ENCODE measurements at places on chromosomes 6 and 20.

DNA sequence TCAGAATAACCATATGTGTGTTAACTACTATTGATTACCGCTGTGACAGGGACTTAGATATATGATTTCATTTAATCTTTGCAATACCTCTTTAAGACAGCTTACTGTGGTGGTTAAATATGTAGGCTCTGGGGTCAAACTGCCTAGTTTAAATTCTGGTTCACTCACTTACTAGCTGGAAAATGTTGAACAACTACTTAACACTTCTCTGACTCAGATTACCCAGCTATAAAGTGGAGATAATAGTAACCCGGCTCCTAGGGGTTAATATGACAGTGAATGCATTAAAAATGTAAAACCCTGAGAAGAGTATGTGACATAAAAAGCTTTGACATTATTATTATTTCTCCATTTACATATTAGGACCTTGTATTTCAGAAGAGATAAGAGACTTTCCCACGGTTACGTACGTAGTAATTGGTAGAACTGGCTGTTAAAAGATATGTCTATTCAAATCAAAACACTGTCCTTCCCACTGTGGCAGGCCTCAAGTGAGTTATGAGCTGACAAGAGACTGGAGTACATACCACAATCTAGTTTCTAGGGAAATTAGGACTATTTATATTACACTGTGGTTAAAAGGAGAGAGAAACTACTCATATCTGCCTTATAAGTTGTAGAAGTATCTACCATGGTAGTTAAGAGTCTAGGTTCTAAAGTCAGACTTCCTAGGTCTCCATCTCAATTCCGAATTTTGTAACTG is 4.4 kb upstream of the PLCB1 start:
- DNase-seq = no peak

DNA sequence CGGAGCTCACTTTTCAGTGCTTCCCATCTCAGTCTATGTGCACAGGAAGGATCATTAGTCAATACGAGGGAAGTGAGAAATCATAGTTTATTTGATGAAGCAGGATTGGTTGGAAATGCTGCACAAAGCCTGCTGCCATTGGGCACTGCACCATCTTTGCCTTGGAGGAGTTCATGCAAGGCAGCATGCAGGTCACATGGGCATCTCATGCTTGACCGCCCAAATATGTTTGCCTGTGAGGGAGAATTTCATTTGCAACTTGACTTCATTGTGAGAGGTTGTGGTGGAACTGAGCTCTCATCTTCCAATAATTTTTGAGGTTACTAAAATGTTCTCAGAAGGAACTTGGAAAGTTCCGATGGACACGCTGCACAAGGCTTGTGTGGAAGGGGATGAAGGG is 83.9 kb upstream of the SYNDIG1 start:
- no peak for DNase-seq

DNA sequence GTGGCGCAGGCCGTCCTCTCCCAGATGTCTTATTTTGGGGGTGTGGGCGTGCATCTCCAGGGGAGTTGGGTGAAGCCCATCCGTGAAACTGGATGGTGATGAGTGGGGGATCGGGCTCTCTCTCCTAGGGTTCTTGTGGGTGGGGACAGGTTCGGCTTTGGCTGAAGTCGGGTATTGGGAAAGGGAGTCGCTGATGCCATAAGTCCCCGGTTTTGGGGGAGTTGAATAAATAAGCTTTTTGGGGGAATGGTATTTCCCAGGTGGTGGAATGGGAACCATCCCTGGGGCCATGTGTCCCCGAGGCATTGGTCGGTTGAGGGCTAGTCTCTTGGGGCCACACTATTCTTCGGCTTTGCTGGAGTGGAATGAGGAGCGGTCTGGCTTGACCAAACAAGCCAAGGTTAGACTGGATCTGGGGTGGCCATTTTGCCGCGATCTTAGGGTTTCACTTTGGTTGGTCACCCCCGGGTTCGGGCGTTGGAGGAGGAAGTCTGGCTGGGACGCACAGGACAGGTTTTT is 481 bp downstream of the ZNF133 start:
- no peak for DNase-seq

- DNase-seq = no peak
These were observed 152.7 kb downstream of the MACROD2 start for GRCh38 chr20:14148042-14148441.

DNA sequence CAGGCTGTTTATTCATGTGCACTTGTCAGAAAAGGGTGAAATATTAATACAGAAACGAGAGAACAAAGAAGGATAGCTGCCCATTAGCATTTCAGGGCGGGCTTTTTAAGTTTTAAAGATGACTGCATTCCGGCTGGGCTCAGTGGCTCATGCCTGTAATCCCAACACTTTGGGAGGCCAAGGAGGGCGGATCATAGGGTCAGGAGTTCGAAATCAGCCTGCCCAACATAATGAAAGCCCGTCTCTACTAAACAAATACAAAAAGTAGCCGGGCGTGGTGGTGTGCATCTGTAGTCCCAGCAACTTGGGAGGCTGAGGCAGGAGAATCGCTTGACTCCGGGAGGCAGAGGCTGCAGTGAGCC is 130.5 kb downstream of the HFE start:
- no peak for DNase-seq

DNA sequence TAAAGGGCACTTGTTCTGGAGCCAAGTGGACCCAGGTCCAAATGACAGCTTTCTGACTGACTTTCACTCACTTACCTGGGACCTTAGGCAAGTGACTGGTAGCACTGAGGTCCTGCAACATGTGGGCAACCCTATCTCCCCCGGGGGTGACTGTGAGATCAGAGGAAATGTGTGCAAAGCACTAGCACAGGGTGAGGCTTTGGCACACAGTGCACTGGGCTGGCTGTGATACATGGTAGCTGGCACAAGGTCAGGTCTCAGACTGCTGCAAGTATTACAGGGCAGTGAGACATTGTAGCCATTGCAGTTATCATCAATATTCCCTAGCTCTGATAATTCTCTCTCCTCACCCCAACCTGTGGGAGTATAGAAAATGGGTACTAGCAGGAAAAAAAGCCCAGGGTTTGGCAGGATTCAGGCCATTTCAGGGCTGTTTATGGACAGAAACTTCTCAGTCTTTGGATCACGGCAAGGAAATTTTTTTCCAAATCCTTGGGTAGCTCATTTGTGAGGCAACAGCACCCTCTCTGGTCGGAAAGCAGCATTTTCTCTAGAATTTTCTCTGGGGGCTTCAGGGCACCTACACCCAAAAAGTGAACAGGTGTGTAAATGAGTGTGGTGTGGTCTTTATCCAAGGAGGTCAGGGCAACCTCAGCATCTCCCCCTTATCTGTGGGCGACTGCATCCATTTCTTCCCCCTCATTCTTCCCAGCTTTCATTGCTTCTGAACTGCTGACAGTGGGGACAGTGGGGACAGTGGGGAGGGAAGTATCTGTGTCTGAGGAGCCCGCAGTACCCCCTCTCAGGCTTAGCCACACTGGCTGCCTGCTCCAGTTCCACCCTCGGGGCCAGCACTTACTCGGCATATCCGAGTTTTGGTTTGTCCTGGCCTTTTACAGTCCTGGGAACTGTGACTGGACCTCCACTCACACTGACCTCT is 148.7 kb upstream of the PHACTR3 start:
- DNase-seq = no peak

- DNase-seq = no peak
These were observed 422.9 kb upstream of the CHD6 start for GRCh38 chr20:42041000-42041565.

DNA sequence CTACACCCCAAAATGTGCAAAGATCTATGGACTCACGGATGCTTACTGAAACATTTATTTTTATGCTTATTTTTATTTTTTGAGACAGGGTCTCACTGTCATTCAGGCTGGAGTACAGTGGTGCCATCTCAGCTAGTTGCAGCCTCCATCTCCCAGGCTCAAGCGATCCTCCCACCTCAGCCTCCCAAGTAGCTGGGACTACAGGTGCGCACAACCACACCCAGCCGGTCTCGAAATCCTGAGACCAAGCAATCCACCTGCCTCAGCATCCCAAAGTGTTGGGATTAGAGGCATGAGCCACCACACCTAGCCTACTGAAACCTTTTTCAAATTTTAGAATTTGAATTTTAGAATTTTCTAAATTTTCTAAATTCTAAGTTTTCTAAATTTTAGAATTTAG is 50.8 kb upstream of the IPCEF1 start:
- no peak for DNase-seq

DNA sequence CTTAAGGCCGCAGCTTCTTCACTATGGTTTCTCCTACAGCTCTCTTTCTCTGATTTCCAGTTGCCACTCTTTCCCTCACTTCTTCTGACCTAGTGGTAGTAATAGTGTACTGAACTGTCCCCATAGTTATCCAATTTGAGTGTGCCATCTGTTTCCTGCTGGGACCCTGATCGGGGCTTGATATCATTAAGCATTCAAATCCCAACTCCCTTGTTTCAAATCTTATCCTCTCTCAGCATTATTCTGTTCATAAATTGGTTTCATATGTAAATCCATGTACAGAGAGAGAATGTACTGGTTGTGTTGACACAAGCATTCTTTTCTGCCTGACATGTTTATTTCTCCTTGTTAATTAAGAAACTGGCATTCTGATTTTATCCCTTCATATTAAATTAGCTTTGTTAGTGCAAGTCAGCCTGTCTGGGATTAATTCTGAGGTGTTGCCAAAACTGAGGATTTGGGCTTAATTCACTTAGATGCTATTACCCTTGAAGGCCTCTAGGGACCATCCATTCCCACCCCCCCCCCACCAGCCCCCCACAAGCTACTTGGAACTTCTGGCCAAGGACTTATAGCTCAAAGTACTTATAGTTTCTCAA is 84.6 kb upstream of the PROKR2 start:
- DNase-seq = no peak

DNA sequence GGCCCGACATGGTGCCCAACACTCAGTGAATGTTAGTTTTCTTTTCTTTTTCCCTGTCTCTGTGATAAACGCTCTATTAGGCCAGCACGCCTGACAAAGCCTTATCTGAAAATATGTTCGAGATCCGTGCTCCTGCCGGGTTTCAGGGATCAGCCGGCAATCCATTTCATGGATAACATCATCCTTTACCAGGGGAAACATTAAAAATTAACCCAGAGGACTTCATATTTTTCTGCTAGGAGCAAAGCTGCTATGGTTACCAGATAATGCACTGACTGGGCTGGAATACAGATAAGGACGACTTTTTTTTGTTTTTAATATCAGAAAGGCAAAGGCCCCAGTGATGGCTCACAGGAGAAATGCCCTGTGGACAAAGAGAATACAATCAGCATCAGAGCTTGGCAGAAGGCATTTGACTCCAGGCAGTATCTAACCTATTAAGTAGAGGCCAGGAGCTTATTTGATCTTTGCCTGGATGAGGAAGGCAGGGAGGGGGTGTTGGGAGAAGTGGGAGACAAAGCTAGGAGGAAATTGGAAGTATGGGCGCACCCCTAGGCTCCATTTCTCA is 482.0 kb upstream of the CHD6 start:
- DNase-seq = no peak

- DNase-seq = no peak
These were observed 7.8 kb upstream of the TSBP1 start for GRCh38 chr6:32379545-32379944.

GRCh38 chr20:46398963-46399362 is 7.5 kb downstream of the ELMO2 start:
- no peak for DNase-seq

GRCh38 chr6:67935976-67936477 is 699.1 kb upstream of the ADGRB3 start:
- DNase-seq = no peak

DNA sequence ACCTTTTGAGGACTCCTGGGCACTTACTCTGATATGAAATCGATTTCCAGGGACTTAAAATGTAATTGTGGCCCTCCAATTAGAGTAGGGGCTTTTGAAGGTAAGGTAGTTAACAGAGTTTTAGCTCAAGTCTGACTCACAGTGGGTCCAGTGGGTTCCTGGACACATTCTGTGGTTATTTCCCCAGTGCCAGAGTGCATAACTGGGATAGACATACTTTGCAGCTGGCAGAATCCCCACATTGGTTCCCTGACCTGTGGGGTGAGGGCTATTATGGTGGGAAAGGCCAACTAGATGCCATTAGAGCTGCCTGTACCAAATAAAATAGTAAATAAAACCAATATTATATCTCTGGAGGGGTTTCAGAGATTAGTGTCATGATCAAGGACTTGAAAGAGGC is 243.8 kb upstream of the EPHA7 start:
- DNase-seq = no peak

DNA sequence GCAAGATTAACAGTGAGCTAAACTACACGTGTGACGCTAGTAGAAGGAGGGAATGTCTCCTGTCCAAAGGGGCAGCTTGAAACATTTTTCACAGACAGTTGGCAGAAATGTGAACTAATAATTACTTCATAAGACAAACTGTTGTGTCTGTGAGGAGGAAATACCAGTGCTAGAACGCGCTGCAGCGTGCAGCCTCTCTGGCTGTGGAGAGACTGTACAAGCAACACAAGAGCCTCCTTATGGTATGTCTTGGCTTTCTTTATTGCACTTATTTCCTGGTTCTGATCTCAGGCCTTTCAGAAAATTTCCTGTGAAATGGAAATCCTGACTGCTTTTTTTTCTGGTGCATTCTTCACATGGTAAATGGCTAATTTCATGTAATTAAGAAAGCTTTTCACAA is 25.3 kb upstream of the TIAM2 start:
- no peak for DNase-seq

GRCh38 chr20:62991196-62991807 is 15.5 kb downstream of the BHLHE23 start:
- DNase-seq = no peak

- no peak for DNase-seq
These were observed 24.5 kb upstream of the TCFL5 start for GRCh38 chr20:62885896-62886708.

GRCh38 chr6:161732594-161732993 is 458.7 kb upstream of the AGPAT4 start:
- DNase-seq = no peak

DNA sequence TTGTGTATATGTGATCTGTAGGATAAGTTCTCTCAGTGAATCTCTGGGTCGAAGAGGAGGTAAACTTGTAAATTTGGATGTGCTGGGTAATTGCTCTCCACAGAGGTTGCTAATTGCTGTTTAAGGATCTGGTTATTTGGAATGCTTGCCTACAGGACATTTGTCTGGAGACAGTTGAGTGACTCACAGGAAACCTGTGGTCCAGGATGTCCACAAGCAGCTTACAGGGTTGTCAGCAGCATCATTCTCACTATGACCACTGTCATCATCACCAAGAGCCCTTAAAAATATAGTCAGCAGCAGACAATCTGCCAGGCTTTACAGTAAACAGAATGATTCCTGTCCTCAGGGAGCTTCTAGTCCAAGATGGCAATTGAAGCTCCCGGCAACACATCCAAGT is 31.2 kb upstream of the KCNK5 start:
- no peak for DNase-seq

DNA sequence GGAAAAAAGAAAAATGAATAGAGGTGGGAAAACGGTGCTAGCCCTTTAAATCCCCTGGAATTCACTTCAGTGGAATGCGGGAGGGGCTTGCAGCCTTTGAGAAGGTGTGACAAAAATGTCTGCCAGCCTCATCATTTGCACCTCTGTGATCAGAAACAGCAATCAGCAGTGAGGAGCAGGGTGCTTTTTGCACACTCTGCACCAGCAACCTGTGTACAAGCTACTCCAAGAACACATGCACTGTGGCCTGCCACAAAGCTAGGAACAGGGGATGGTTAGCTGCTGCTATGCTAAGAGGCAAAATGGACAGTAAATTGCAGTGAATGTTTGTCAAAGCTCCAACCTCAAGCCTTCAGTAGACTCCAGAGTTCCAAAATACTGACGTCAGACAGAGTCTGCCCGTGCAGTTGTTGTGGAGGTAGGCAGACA is 29.7 kb downstream of the GINS1 start:
- no peak for DNase-seq

- DNase-seq = no peak
These were observed 46.9 kb downstream of the STXBP5 start for GRCh38 chr6:147251072-147251471.

- no peak for DNase-seq
These were observed 60.8 kb downstream of the RIPOR2 start for GRCh38 chr6:24874776-24875533.
